ENCODE measurements at places on chromosomes 5 and 9.

- no peak for DNase-seq
Measured at GRCh38 chr5:32230356-32231099, 56.4 kb upstream of the GOLPH3 start.

- no peak for DNase-seq
Measured at GRCh38 chr5:123220621-123221146, 131.6 kb downstream of the PRDM6 start.

- DNase-seq, result no peak
Measured at GRCh38 chr9:2425676-2426075, 195.9 kb upstream of the VLDLR start.

DNA sequence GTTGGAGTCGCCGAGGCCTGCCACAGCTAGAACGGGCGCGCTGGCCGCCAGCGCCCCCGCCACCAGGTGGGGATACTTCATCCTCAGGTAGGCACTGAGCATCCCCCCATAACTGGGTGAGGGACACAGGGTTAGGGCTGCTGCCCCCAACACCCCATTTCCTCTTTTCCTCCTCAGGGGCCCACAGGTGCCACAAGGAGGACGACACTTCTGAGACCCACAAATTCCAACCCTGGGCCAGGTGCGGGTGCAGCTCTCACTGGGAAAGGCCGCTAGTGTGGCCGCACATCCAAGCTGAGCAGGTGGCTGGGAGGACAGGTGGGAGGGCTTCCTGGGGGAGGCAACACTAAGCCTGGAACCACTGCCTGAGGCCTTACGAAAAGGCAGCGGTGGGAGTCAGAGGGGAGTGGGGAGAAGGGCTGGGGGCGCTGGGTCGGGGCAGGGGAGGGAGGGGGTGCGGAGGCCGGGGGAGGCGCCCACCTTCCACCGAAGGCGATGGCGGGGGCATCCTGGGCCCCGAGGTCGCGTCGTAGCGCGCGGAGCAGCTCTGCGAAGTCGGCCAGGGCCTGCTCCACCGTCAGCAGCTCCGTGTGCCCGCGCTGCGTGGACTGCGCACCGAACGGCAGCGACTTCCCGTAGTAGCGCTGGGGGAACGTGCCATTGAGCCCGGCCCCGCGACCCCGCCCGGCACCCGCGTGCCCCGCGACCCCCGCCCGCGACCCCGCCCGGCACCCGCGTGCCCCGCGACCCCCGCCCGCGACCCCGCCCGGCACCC, 961 bp downstream of the DPP7 start:
- DNase-seq, result no peak

DNA sequence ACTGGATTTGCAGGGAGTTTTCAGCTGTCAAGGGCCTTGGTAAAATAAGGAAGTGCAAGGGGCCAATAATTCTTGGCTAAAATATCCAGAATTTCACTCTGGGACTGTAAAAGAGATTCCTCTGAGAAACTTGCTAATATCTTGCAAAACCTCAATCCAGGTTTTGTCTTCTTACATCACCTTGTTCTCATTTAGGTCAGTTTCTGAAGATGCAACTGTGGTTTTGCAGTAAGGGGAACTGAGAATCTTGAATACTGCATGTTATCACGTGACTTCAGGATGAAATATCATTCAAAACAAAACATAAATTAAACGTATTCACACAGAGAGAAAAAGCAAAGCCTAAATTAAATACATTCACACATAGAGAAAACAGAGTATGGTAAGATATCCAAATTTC, 35.0 kb upstream of the RIC1 start:
- no peak for DNase-seq

- DNase-seq, result no peak
Measured at GRCh38 chr9:72883875-72884274, 69.0 kb downstream of the ALDH1A1 start.

GRCh38 chr5:8756498-8757084, 789.3 kb downstream of the SEMA5A start:
- DNase-seq, result peak; percentile 53

DNA sequence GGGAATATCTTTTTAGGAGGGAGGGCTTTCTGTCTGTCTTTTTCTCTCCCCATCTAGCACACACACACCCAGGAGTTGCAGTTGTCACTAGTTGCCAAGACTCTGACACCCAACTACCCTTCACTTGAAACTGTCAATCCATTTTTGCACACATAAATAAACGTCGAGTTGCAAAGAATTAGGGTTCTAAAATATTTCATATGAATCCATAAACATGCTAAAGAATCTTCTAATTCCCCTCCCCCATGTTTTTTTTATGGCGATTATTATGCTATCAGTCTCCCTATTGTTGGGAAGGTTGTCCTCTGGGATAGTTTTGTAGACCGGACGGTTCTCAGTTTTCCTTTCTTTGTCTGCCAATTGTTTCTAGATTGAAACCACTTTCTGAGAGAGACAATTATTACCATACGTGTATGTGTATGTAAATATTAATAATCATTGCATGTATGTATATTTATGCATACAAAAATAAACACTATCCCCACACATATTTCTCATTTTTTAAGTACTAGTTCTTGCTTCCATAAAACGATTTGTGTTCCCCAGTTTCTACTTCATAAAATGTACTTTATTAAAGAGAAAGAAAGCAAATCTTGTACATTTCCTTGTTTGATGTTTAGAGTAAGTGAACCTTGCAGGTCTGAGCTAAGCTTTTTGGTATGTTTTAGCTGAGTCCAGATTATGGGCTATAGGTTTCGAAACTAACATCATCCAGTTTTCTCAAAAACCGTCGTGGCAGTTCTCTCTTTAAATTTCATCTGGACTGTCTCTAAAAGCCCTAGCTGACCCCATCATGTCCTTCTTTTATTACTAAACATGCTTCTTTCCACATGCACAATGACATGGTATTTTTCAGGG, 165.0 kb upstream of the MPDZ start:
- DNase-seq, result no peak

DNA sequence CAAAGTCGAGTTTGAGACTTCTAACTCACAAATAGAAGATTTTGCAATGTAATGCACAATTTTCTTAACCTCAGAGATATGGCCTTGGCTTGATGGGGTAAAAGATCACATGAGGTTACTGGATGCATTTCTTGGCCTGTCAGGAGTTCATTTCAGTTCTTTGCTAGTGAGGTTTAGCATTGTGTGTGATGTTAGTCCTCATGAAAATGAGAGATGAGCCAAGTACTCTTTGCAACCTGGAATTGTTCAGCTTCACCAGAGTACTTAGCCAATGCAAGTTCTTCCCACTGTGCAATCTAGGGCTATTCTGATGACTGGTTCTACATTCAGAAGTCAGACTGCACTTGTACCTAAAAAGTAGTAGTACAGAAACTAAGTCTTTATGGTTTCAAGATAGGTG, 24.9 kb downstream of the GNAQ start:
- DNase-seq, result no peak

DNA sequence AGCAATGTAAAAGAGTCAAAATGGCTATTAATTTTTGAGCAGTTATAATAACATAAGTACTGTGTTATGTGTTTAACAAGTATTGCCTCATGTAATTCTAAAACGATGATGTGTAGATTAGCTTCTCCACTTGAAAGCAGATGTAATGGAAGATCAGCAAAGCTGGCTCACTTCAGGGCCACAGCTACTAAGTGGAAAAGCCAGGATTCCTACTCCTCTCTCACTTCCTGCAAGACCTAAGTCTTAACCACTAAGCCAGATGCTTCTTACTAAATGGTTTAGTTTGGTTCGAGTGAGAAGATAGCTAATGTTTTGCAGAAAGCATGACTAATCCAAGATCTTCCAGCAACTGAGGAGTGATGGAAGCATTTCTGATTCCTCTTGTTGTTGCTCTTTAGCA, 15.7 kb upstream of the TNC start:
- DNase-seq, result peak; percentile 84

DNA sequence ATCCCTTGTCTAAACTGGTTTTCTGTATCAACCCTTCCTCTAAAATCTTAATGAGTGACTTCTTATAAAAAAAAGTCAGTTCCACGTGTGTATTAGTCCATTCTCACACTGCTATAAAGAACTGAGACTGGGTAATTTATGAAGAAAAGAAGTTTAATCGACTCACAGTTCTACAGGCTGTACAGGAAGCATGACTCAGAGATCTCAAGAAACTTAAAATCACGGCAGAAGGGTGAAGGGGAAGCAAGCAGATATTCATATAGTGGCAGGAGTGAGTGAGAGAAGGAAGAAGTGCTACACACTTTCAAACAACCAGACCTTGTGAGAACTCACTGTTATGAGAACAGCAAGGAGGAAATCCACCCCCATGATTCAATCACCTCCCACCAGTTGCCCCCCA, 307.8 kb upstream of the ARRDC3 start:
- DNase-seq, result no peak

DNA sequence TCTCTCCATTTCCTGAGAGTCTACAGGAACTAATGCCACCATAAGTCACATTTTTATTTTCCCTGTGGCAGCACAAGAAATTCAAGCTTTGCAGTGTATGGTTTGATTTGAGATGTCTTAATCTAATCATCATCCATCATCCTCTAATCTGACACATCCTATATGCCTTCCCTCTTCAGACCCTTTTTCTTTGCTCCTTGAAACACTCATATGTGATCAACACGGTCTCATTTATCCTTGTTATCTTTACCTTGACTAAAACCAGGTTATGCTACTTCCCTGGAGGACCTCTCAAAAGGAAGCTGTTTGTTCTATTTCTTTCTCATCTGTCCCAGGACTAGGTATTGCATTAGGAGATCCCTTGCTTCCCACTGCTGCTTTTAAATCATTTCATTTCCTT, 146.9 kb upstream of the MRPS30 start:
- no peak for DNase-seq

GRCh38 chr9:109730228-109730627, 49.8 kb upstream of the PALM2AKAP2 start:
- peak; percentile 77 for DNase-seq

DNA sequence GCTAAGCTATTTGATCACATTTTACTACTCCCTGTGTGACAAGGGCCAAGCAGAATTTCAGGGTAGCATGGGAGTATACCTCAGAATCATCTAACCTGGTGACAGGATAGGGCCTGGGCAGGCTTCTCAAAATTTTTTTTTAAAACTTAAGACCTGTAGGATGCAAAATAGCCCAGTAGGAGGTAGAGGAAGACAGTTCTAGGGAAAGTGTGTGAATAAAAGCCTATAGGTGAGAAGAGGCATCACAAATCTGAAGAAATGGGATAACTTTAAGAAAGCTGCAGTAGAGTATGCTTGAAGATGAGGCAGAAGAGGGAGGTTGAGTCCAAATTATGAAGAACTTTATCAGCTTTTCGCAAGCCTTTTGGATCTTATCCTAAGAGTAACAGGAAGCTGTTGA, 32.3 kb downstream of the CNTRL start:
- no peak for DNase-seq

GRCh38 chr5:68711293-68712200, 382.3 kb upstream of the SLC30A5 start:
- no peak for DNase-seq
